ENCODE measurements at places on chromosomes 1 and 21.
A peak's percentile ranks its signal among the peaks of the same experiment; 100 is the strongest.

- DNase-seq, result peak; percentile 90
These were observed 14.7 kb upstream of the KCNE1 start for GRCh38 chr21:34526618-34527290.

GRCh38 chr1:93768380-93768863, 86.8 kb upstream of the BCAR3 start:
- DNase-seq, result peak; percentile 35

- DNase-seq, result no peak
These were observed 125.7 kb upstream of the CXADR start for GRCh38 chr21:17387030-17387617.

DNA sequence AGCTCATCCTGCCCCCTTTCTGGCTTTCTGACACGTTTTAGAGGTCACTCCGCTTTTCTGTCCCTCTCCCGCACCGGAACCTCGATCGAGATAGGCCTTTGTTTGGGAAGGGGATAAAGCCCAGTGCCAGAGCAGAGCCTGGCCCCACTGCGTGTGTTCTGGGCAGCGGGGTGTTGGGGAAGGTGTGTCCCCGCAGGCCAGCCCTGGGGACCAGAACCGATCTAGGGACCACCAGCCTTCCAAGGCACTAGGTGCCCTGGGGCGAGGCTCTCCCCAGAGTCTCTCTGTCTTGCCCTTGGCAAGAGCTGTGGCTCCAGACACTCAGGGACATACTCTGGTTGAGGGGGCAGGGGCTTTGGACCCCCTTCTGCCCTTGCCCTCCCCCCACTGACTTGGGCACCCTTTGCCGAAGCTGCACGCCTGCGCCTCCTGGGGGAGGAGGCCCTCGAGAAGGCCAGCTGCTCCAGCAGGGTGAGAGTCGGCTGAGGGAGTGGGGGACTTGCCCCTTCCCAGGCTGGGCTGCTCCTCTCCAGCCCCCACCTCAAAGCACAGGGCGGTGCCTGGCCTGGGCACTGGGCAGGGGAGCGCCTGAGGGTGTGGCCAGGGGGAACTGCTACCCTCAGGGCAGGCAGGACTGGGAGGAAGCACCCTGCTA, 16.4 kb downstream of the PRXL2B start:
- no peak for DNase-seq

DNA sequence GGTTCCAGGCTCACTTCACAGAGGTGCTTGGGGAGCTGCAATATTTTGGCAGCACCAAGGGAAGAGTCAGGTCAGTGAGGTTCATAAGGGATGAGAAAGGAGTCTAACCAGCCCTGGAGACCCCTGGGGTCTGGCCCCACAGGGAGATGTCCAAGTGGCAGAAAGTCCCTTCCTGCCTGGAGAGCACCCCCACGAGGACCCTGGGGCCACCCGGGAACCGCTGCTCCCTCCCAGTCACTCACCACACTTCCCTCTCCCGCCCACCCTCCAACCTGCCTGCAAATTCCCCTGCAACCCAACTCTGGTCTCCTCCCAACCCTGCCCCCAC, 6.5 kb upstream of the ITGB2 start:
- DNase-seq, result no peak

GRCh38 chr21:38740090-38740489, 65.6 kb upstream of the ETS2 start:
- no peak for DNase-seq

DNA sequence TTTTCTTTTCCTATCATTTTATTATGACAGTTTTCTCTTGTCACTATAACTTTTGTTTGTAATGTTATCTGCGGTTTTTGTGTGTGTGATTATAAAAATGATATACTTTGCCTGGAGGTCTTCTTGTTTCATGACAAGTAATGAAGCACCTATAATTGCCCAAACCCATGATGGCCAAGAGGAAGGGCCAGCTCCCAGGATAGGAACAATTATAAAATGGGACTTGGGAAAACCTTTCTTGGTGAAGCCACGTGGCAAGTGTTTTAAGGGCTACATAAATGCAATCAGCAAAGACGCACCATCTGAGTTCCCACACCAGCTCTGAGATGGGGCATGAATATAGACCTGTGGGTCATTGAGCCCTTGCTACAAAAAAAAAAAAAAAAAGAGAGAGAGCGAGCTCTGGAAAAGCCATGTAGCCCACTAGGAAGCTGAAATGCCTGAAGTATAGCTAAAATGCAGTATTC, 462.6 kb upstream of the RUNX1 start:
- DNase-seq, result no peak

- DNase-seq, result no peak
These were observed 23.6 kb upstream of the PSEN2 start for GRCh38 chr1:226846786-226847185.

Data from right hindlimb (tissue), 1 donor.